Kidney epithelial cell (primary cell): ENCODE measurements at places on chromosomes 12 and 14.

GRCh38 chr12:55707219-55707671 is 459 bp downstream of the ITGA7 start:
- DNase-seq, result no peak

GRCh38 chr12:47213396-47213795 is 133.6 kb upstream of the AMIGO2 start:
- DNase-seq, result no peak

- no peak for DNase-seq
These were observed 4.2 kb upstream of the DAD1 start for GRCh38 chr14:22593189-22593588.

GRCh38 chr14:24379907-24380730 is 12.1 kb downstream of the NFATC4 start:
- DNase-seq, result no peak

- no peak for DNase-seq
These were observed 120.1 kb downstream of the AACS start for GRCh38 chr12:125185311-125185739.

DNA sequence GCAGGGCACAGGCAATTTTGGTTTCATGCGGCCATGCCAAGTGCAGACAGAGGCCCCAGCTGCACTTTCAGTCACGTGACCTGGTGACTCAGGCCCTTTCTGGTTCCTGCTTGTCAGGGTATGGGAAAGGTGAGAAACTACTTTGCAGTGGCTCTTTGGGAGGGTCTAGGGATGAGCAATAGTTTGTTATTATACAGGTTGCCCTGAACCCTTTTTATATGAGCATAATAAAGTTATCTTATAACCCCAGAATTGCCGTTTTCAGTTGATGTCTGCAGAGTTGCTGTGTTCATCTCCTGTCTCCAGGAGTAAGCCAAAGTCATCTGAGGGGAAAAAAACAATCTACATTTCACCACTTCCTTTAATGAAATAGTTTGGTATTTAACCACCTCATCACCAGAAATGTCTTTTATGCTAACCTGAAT is 30.9 kb upstream of the EMP1 start:
- DNase-seq, result peak; percentile 86

DNA sequence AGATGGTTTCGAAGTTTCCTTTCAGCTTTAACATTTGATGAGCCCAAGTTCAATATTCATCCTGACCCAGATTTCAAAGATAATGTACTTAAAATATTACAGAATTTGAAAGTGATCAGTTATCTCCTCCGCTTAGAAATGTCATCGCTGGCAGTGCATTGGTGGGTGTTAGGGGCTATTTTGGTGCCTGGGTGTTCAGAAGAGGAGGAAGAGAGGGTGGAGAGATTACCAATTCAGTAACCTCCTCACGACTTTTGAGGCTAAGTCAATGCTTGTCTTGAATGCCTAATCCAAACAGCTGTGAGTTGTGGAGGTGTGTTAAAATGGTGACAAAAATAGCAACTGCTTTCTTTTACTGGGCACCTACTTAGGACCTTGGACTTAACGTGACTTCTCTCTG is 13.8 kb upstream of the DGLUCY start:
- DNase-seq, result no peak

DNA sequence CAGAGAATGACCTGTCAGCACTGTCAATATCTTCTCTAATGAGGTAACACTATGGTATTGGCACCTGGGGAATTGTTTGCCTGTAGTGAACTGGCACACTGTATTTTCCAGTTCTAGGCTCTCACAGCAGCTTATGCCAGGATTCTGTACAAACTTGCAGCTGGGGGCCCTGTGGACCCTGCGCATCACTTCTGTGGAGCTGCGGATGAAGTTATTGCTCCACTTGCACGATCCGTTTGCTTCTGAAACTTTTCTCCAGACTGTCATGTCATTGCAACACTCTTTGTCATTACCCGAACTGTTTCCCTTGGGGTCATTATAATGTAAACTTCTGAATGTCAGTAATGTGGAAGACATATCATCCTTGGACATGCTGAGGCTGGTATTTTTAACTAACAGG is 3.9 kb downstream of the RNASE11 start:
- DNase-seq, result no peak

GRCh38 chr12:65962036-65962430 is 137.8 kb downstream of the HMGA2 start:
- no peak for DNase-seq

- DNase-seq, result no peak
These were observed 18.1 kb downstream of the EGLN3 start for GRCh38 chr14:33932576-33933345.

DNA sequence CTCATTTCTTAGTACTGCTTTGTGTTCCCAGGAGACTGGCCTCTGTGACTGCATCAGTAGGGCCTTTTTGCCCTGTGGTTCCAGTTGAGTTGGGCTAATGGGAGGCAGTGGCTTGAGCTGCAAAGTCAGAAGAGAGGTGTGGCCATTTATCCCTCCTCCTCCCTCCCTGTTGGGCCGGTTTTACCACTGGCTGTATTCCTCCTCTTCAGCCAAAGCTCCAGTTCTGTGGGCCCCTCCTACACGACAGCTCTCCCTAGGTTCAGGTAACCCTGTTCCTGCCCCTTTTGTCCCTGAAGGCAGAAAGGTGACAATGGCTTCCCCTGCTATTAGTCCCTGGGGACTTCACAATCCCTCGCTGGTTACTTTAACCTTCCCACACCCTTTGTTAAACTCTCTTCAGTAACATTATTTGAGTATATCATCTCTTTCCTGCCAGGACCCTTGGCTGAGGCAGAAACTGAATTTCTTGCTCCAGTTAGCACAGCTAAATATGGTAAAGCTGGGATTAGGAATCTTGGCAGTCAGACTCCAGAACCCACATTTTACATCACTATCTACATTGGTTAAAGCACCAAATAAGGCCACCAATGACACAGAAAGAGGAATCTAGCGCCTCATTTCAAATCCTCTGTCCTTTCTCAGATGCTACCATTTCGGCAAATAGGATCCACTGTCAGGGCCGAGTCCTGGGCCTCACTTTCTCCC is 121.9 kb upstream of the SLC35F4 start:
- DNase-seq, result no peak

DNA sequence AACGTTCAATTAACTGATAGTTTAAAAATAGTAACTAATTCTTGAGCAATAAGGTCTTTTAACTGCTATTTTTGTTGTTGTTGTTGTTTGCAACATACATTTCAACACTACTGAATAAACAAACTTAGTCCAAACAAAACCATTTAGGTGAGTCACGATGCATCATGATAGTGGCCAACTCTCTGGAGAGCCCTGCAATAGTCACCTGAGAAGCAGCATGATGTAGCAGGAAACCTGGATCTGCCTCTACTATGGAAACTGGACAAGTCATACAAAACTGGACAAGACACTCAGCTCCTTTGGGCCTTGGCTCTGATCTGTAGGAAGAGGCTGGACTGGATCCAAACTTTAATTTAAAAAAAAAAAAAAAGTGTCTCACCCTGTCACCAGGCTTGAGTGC is 117.3 kb downstream of the MED13L start:
- DNase-seq, result no peak

DNA sequence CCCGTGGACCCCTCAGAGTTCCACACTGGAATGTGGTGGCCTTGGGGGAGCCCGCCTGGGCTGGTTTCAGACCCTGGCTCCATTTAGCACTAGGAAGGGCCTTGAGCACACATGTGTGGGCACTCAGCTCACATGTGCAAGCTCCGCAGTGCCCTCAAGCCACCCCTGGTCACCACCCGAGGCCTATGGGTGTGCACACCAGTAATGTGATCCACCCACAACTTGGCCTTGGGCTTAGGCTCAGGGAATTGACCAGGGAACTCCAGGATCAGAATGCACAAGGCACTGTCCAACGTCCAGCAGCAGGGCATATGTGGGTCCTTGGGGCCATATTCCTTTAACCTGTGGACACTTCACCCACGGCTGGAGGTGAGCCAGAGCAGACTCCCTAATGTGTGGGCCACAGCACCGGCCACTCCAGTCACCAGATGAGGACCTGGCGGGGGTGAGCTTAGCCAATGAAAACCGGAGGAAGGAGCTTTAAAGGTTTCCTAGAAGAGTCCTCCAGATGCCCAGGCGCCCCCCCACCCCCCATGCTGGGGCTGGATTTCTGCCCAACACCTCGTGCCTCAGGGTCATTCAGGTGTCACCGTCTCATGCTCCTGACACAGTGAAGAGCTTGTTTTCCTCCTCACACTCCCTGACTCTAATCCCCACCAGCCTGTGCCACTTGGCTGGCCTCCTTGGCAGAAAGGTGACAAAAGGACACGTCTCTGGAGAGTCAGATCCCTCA is 209.2 kb downstream of the ZFP36L1 start:
- no peak for DNase-seq

- no peak for DNase-seq
These were observed 9.0 kb downstream of the ADCY6 start for GRCh38 chr12:48779869-48780268.

GRCh38 chr12:50101663-50102062 is 2.1 kb upstream of the GPD1 start:
- DNase-seq, result no peak

GRCh38 chr12:21434699-21435098 is 2.8 kb upstream of the PYROXD1 start:
- DNase-seq, result no peak

- no peak for DNase-seq
These were observed 8.5 kb upstream of the BICD1 start for GRCh38 chr12:32098112-32098511.

GRCh38 chr12:114420944-114421335 is 15.0 kb upstream of the TBX5 start:
- DNase-seq, result no peak

DNA sequence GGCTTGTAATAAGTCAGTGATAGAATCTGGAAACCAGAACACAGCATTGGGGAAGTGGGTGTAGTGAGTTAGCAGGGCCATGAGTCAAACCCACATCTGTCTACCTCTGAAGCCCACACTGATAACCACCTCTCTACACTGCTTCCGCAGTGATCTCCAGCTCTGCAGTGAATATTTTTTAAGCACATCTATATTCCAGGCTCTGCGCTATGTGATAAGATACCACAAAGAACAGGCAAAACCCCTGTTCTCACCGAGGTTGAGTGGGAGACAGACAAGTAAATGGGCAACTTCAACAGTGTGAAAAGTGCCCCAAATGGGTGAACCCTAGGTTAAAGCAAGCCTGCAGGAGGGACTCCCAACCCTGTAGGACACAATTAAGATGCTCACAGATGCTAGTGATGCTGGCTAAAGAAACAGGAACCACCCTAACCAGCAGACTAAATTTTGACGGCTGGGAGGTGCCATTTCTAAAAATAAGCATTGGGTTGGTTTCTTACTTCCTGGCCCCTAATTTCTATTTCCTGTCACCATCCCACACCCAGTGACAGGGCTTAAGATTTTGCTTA is 375.0 kb downstream of the DPF3 start:
- no peak for DNase-seq

DNA sequence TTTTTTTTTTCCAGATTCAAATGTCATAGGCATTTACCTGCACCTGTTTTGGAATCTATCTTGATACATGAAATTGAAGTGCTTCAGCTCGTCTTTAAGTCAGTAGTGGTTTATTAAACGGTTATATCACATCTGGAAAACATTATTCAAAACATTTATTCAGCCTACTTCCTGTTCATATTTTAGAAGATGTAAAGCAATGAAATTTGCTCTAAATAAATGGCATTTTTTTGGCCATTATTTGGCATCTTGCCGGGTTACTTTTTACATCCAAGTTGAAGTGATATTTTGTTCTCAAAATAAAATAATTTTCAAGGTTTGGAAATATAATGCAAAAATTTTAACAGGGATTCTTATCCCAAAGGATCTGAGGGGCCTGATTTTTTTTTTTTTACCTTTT is 103.1 kb downstream of the EML1 start:
- no peak for DNase-seq
